ENCODE measurements at places on chromosomes 12 and 14.

DNA sequence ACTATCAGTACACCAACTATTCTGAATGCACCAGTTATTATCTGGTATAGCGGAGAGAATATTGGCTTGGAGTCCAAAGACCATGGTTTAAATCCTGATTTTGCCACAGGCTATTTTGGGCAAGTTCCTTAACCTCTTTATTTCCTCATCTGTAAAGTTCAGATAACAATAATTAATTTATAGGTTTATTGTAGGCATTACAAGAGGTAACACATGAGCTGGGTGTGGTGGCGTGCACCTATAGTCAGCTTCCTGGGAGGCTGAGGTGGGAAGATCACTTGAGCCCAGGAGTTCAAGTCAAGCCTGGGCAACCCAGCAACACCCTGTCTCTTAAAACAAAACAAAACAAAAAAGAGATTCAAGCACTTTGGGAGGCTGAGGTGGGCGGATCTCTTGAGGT is 23.1 kb downstream of the PHLDA1 start:
- no peak for DNase-seq

DNA sequence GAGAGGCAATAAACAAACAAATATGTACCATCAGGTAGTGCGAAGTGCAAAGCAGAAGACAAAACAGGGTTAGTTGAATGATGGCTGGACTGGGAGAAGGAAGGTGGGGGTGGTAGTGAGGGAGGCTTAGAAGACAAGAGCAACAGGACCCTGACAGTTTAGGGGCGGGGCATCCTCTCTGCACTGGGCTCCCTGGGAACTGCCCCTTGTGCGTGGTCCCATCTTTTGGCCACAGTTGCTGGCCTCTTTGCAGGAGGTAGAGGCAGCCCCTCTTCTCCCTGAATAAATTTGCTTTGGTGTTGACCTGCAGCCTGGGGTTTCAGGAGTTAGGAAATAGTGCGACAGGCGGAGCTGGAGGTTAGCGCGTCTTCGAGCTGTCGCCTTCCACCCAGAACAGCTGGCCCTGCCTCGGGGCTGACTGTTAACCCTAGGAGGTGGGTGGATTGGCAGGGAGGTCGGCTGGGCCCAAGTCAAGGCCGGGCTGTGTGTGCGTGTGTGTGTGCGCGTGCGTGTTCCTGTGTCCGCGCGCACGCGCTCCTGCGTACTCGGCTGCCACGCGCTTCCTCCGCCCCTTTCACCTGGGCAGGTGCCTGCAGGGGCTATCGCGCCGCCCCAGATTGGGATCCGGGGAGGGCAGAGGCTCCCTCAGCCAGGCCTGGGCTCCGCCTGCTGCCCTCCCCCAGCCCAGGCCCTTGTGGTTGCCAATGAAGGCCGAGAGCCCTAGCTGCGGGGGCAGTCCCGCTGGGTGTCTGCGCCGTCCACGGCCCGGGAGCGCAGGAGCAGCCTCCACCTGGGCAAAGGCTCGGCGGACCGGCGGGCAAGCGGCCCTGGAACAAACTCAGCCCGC is 180.8 kb downstream of the ADCK1 start:
- DNase-seq, result no peak

GRCh38 chr12:85574291-85574690 is 261.9 kb downstream of the RASSF9 start:
- DNase-seq, result no peak

GRCh38 chr12:53974084-53975063 is at the start of gene HOTAIR:
Gene HOTAIR, minus strand, starts transcription at chr12:53974954.
- no peak for DNase-seq

DNA sequence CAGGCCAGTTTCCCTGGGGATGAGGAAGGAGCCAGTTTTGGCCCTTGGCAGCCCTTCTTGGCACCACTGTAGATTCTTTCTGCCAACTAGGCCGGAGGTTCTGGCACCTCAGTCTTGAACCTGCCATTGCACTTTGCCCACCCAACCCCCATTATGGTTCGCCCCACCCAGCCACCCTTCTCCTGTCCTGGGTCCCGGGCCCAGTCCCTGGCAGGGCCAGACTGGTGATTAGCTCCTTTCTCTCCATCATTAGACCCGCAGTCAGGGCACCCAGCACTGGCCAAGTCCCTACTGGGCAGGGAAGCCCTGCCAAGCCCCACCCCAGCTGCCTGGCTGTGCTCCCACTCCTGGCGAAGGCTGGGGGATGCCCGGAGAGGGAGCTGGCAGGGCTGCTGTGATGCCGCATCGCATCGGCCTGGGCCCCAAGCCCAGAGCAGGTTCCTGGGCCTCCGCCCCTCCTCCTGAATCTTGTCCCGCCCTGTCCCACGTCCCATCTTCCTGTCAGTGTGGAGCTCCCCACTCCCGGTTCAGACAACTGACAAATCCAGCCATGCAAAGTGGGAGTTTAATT is 9.8 kb downstream of the FAM222A start:
- DNase-seq, result no peak

- DNase-seq, result no peak
These were observed 179.6 kb upstream of the DIO2 start for GRCh38 chr14:80390906-80391305.

DNA sequence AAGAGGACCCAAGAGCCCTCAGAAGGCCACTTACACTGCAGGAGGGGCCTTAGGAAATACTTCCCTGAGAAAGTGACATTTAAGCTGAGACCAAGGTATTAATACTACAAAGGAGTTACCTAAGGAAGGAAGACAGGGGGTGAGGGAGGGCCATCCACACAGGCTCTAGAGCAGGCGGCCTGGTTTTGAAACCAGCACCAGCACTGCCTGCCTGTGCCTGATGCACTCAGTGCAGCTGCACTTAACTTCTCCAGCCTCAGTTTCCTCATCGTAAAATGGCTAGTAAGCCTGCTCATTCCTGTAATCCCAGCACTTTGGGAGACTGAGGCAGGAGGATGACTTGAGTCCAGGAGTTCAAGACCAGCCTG is 45.5 kb upstream of the PLEKHG6 start:
- no peak for DNase-seq

DNA sequence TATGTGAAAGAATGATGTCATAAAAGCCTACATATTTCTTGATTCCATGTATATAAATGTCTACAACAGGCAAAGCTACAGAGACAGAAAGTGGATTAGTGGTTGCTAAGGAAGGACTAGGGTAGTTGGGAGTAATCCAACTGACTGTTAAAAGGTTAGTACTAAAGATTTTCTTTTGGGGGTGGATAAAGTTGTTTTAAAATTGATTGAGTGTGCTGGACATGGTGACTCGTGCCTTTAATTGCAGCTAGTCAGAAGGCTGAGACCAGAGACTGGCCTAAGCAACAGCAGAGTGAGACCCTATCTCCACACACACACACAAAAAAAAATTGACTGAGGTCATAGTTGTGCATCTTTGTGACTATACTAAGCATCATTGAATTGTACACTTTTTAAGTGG is 234.3 kb downstream of the C12orf50 start:
- DNase-seq, result no peak

DNA sequence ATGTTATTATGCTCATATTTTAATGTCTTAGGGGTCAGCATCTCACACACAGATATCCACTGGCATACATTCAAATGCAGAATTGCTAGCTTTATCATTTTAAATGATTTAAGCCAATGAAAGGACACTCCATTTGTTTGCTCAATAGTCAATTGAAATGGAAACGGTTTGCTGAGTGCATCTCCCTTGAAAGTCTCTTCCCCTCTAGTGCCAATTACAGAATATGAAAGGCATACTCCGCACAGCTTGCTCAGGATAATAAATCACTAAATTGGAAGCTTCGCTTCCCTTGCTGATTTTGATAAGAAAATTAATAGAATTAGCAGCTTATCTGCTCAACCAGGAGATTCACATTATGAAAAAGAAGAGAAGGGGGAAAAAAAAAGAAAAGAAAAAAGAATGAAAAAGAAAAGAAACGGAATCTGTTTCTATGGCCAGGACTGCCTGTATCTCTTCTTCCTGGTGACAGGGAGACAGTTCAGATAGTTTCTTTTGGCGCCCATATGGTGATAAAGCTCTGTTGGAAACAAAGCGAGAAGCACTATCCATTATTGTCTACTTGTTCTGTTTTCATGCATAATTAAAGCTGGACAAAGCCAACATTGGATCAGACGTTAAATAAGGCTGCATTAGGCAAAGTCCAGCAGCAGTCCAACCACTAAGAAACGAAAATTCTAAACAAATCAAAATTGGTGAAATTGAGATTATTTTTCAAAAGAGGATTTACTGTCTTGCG is 225.0 kb downstream of the GXYLT1 start:
- no peak for DNase-seq

DNA sequence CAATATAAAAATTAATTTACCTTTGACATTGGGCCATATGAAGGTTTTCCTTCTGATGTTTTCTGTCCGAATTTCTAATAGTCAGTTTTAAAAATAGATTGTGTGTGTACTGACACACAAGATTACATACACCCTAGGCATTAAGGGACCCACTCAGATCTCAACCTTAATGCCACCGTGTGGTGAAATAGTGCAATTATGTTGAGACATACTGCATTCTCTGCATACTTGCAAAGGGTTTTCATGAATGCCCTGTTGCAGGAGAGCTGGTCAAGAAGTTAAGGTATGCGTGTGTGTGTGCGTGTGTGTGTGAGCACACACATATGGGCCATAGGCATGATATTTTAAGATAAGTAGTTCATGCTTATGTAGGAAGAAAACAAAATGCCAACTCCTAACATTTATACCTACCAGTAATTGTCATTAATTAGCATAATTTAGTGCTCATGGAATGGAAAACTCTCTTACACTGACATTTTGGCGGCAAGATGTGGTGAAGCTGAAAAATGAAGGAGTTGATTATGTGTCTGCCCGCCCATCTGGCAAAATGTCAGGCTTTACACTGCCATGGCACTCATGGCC is 58.8 kb downstream of the PIK3C2G start:
- no peak for DNase-seq

DNA sequence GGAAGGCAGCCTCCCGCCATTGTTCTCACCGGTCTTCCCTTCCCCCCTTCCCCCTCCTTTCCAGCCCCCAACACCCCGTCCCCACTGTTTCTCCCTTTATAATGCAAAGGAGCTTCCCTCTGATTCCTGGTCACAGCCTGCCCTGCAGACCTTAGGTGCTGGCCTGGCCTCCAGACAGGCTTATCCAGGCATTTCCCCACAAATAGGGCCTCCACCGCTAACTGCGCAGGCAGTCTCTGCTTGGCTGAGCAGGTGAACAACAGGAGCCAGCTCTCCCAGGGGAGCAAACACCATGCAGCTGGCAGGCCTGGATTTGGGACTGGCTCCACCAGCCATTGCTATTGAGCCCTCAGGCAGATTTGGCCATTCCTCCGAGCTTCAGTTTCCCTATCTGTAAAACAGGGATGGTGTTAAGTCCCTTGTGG is 46.0 kb downstream of the SMIM41 start:
- no peak for DNase-seq

GRCh38 chr12:79689061-79689476 is 1.7 kb downstream of the PAWR start:
- no peak for DNase-seq

GRCh38 chr12:122100568-122100967 is 22.0 kb downstream of the MLXIP start:
- no peak for DNase-seq

- no peak for DNase-seq
These were observed 64.9 kb downstream of the SPRING1 start for GRCh38 chr12:116672842-116673516.
